ENCODE measurements at places on chromosomes 12 and 14.
A peak's percentile ranks its signal among the peaks of the same experiment; 100 is the strongest.

DNA sequence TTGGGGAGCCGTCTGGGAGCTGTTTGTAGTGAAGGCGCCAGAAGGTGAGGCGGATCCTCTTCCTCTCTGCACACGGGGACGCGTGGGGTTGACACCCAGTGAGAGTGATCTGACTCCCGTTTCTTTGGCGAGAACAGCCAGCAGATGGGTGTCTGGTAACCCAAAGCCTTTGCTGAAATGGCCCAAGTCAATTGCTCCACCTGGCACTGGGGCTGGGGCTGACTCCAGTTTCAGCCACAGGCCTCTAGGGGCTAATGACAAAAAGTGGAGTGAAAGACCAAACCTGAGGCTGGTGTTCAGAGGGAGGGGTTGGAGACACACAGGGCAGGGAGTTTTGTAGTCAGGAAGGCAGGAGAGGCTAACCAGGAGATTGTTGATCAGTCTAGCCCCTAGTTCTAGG is 87.0 kb downstream of the FRMD6 start:
- peak; percentile 12 for DNase-seq

DNA sequence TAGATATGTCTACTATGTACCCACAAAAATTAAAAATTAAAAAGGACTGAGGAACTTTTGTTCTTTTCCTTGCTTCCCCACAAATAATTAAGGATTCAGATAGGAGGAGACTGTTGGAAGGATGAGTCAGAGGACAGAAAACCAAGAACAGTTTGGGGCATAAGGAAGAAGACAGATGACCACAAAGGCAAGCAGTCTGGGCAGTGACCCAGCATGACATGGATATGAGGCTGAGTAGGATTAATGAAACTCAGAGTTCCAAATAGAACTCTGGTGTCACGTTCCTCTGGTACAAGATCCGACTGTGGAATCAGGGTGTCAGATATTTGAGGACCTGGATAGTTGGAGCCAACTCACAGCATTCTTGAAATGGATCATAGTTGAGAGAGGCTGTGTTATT is 89.3 kb upstream of the SLC38A4 start:
- DNase-seq, result no peak

DNA sequence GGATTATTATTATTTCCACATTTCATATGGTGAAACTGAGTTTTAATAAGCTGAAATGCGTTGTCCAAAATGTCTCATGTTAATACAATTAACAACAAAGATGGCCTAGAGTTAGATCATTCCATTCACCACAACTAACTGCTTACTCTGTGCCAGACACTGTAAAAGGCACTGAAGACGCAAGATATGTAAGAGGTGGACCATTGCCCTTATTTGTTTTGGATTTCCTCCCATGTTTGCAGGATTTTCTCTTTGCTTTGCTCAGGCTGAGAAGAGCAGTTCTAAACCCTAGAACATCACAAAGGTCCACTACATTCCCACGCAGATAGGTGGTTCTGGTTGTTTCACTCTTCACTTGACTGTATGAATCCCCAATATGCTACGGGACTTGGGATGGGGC is 324.4 kb upstream of the KITLG start:
- no peak for DNase-seq

GRCh38 chr12:89740943-89741342 is 32.3 kb upstream of the ATP2B1 start:
- no peak for DNase-seq

DNA sequence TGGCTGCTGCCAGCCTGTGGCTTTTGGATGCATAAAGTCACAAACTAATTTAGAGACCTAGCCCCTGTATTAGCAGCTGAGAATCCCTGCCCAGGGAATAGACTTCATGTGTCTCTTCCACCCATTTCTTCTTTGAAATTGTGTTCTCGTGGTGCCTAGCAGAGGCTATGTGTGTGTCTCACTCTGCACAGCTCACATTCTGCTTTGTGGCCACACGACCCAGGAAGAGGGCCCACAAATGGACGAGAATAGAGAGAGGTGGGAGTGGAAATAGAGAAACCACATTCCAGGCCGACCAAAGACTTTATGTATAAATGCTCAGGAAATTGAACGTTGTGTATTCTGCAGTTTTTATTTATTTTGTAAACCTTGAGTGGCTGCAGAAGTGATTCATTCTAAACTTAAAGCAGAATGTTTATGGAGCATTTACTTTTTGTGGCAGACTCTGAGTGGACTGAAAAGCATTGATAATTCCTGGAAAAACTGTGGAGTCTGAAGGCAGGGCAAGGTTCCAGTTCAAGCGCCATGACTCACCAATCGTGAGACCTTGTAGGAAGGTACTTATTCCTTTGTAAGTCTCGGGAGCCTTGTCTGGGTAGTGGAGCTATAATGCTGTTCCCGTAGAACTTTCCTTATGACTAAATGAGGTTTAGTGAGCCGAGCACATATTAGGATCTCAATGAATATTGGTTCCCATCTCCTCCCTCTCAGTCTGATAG is 9.1 kb downstream of the B4GALNT3 start:
- DNase-seq, result no peak

- no peak for DNase-seq
Observed at GRCh38 chr12:110743571-110744093, 941 bp upstream of the PPP1CC start.

- DNase-seq, result no peak
Observed at GRCh38 chr14:73877790-73878189, 8.9 kb upstream of the ZNF410 start.

- DNase-seq, result no peak
Observed at GRCh38 chr14:64038841-64039542, 186.2 kb downstream of the SYNE2 start.

DNA sequence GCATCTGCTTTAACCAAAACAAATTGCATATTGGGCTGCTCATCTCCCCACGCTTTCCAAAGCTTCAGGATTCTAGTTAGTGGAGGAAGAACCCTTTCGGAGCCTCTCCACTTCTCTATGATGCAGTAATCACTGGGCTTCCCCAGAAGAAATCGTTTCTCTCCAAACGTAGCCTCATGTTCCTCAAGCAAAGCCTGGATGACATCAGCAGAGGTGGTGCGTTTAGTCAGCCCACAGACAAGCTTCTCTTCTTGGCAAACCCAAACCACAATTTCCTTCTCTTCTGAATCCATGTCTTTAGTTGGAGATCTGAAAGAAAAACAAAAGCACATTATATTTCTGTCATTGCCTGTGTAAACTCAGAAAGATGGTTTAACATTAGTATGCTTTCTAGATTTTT is 30.6 kb downstream of the RASSF9 start:
- no peak for DNase-seq
